Activated CD4-positive, alpha-beta memory T cell treated with anti-CD3 and anti-CD28 coated beads for 36 hours (primary cell): ENCODE measurements at places on chromosomes 7 and 10. TPM values are rescaled to one million over a fixed set of nuclear protein-coding genes. Genes with fewer than 3 reads are reported as not detected.
A peak's percentile ranks its signal among the peaks of the same experiment; 100 is the strongest.

Gene LRRC72
- not detected for total RNA-seq

Gene TCAF2
- total RNA-seq = 32.7 TPM

Gene UTF1
- total RNA-seq = not detected

Gene HACD1
- total RNA-seq = 3.3 TPM

Gene MNX1
- not detected for total RNA-seq

Gene NFE2L3
- total RNA-seq = 27.3 TPM

Gene FEZF1
- not detected for total RNA-seq

Gene ACTL6B
- not detected for total RNA-seq

Gene PPP1R17
- not detected for total RNA-seq

DNA sequence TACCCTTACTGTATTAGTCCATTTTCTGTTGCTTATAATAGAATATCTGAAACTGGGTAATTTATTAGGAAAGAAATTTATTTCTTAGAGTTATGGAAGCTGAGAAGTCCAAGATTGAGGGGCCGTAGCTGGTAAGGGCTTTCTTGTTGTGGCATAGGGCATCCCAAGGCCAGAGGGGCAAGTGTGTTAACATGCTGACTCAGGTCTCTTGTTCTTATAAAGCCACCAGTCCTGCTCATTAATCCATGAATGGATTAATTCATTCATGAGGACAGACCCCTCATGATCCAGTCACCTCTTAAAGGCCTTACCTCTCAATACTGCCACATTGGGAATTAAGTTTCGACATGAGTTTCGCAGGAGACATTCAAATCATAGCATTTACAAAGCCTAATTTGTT, 2.4 kb downstream of the ARMC10 start:
- H3K36me3 ChIP-seq = peaks cover 4% of the 10 kb centered on the region
- H3K4me1 ChIP-seq = peaks cover 42% of the 10 kb centered on the region
- no peak for DNase-seq
- H3K4me3 ChIP-seq = no peak overlapping the region
- H3K27ac ChIP-seq = no peak overlapping the region

- no peak overlapping the region for H3K27ac ChIP-seq
- DNase-seq = no peak
- no peak overlapping the region for H3K4me3 ChIP-seq
- H3K36me3 ChIP-seq = peaks cover 51% of the 10 kb centered on the region
- H3K27me3 ChIP-seq = no peaks in the 10 kb centered on the region
Observed at GRCh38 chr7:149552799-149553198, 55.2 kb upstream of the ZNF746 start.

DNA sequence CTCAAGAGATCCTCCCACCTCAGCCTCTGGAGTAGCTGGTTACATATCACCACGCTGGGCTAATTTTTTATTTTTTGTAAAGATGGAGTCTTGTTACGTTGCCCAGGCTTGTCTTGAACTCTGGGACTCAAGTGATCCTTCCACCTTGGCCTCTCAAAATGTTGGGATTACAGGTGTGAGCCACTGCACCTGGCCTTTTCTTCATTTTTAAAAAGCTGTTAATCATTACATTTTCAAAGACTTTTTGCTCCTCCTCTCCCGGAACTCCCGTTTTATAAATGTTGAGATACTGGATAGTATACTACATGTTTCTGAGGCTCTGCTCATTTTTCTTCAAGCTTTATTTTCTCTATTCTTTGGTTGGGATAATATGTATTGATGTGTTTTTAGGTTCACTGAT, 16.4 kb downstream of the AOAH start:
- H3K27me3 ChIP-seq = peaks cover 3% of the 10 kb centered on the region
- peaks cover 16% of the 10 kb centered on the region for H3K36me3 ChIP-seq
- peak overlapping the region; percentile 69 for H3K27ac ChIP-seq
- no peak overlapping the region for H3K4me3 ChIP-seq
- DNase-seq = no peak
- peaks cover 27% of the 10 kb centered on the region for H3K4me1 ChIP-seq

- no peak overlapping the region for H3K27ac ChIP-seq
- DNase-seq = no peak
- H3K27me3 ChIP-seq = no peaks in the 10 kb centered on the region
- H3K4me1 ChIP-seq = peaks cover 8% of the 10 kb centered on the region
- peaks cover 6% of the 10 kb centered on the region for H3K36me3 ChIP-seq
Observed at GRCh38 chr7:110929480-110930249, 161.3 kb upstream of the LRRN3 start.

DNA sequence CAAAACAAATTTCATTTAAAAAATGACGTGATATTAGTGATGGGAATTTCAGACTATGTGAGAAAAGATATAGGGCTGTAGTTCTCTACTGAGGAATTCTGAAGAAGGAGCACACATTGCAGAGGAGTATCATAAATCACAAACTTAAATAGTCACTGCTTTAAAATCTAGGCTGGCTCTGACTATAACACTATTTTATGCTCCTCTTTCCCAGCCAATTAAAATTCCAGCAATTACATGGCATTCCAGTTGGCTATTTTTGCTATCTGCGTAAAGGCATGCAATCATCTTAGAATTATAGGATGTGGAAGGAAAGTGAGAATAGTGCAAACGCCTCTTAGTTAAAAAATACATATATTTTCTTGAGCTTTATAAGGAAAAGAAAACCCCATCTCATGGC, 123.1 kb downstream of the GNAI1 start:
- H3K4me3 ChIP-seq = no peak overlapping the region
- DNase-seq = no peak
- H3K27ac ChIP-seq = no peak overlapping the region
- H3K27me3 ChIP-seq = no peaks in the 10 kb centered on the region
- no peaks in the 10 kb centered on the region for H3K36me3 ChIP-seq
- no peaks in the 10 kb centered on the region for H3K4me1 ChIP-seq

DNA sequence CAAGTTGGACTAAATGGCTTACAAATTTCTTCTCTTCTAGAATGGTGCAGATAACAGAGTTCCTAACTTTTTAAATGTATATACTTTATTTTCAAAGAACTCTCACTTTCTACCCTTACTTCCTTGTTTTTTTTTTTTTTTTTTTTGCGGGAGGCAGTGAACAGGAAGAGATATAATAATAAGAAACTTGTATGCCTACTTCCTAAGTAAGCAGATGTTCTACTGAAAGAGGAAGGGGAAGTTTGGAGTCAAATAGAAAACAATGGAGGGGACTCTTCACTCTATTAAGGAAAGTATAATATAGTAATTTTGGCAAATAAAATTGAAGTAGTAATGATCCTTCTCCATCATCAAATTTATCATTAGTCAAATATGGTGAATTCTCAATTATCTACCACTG, 754.0 kb downstream of the KCNMA1 start:
- no peaks in the 10 kb centered on the region for H3K4me1 ChIP-seq
- no peak overlapping the region for H3K27ac ChIP-seq
- H3K4me3 ChIP-seq = no peak overlapping the region

DNA sequence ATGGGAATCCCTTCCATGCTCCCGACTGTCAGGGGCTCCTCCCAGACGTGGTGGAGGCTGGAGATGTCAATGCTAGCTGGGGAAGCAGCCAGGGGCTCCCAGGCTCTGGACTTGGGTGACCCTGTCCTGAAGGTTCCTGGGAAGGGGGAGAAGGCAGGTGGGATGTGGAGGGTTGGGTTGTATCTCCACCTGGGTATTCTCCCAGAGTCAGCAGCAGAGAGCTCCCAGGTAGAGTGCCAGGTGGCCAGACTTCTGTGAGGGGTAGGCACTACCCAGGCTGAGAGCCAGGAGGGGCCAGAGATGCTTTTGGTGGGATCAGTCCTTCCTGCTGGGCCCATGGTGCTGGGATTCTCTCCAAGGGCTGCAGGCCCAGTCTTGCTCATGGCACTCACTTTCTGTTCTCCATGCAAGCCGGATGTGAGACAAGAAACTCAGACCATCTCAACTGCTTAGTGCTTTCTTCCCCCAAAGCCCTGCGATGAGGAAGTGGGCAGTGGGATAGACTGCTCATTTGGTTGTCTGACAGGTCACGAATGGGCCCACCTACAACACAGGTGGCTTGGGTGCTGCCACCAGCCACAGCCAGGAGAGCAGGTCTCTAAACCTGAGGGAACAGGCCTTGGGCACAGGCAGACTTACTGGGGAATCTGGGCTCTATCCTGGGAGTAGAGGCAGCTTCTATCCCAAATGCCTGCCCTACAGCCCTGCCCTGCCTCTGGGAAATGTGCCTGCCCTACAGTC, 52.5 kb upstream of the CAMK2B start:
- no peaks in the 10 kb centered on the region for H3K36me3 ChIP-seq
- H3K4me1 ChIP-seq = no peaks in the 10 kb centered on the region
- H3K27me3 ChIP-seq = no peaks in the 10 kb centered on the region
- no peak overlapping the region for H3K4me3 ChIP-seq
- no peak overlapping the region for H3K27ac ChIP-seq
- DNase-seq = no peak

GRCh38 chr7:39304668-39305405, 261.4 kb upstream of the YAE1 start:
- H3K27me3 ChIP-seq = no peaks in the 10 kb centered on the region
- H3K4me3 ChIP-seq = no peak overlapping the region
- no peak overlapping the region for H3K27ac ChIP-seq
- DNase-seq = no peak

- no peak for DNase-seq
- no peaks in the 10 kb centered on the region for H3K4me1 ChIP-seq
- H3K36me3 ChIP-seq = no peaks in the 10 kb centered on the region
Observed at GRCh38 chr7:47249361-47249760, 332.6 kb downstream of the TNS3 start.

GRCh38 chr7:83546586-83546985, 102.4 kb downstream of the SEMA3E start:
- no peaks in the 10 kb centered on the region for H3K4me1 ChIP-seq
- H3K36me3 ChIP-seq = no peaks in the 10 kb centered on the region
- DNase-seq = no peak
- no peak overlapping the region for H3K27ac ChIP-seq
- no peak overlapping the region for H3K4me3 ChIP-seq
- H3K27me3 ChIP-seq = no peaks in the 10 kb centered on the region

- no peak overlapping the region for H3K4me3 ChIP-seq
- H3K27ac ChIP-seq = no peak overlapping the region
Observed at GRCh38 chr10:104903433-104903832, 262.3 kb downstream of the SORCS3 start.

- no peaks in the 10 kb centered on the region for H3K4me1 ChIP-seq
- no peak overlapping the region for H3K4me3 ChIP-seq
- no peak overlapping the region for H3K27ac ChIP-seq
- no peak for DNase-seq
- H3K27me3 ChIP-seq = peaks cover 1% of the 10 kb centered on the region
Observed at GRCh38 chr10:34397324-34397723, 417.8 kb downstream of the PARD3 start.

GRCh38 chr10:129745186-129745750, 218.8 kb downstream of the EBF3 start:
- no peak for DNase-seq
- peaks cover 48% of the 10 kb centered on the region for H3K36me3 ChIP-seq
- no peak overlapping the region for H3K27ac ChIP-seq
- no peaks in the 10 kb centered on the region for H3K27me3 ChIP-seq
- H3K4me3 ChIP-seq = no peak overlapping the region

DNA sequence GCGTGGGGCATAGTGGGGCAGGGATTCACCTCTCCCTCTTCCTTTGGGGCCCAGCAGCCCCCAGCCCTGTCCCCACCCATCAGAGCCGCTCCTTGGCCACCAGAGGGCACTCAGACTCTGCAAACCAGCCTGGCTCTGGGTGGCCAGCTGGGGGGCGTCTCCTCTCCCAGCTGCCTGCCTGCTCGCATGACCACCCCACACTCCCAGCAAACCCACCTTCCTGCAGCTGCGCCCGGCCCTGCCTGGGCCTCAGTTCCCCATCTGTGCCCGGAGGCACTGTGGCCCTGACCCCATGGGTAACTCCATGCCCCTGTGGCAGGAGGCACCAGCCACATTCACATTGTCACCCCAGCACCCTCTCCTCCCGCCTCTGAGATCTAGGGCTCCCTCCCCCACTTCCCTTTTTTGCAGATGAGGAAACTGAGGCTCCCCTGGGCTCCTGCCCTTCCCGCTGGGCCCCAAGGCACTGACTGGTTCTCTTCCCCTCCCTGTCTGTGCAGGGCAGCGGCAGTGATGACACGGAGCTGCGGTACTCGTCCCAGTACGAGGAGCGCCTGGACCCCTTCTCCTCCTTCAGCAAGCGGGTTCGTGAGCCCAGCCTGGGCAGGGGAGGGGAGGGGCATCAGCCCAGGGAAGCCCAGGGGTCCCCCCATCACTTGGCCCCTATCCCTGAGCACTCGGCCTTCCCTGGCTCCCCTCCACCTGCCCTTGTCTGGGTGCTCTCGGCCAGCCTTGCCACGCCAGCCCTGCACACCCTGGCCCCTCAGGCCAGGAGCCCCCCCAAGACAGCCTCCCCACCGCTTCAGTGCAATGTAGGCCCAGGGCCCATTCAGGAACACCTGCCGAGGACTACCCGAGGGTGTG, 6.9 kb upstream of the SH2B2 start:
- H3K27me3 ChIP-seq = peaks cover under 1% of the 10 kb centered on the region
- no peaks in the 10 kb centered on the region for H3K36me3 ChIP-seq
- H3K4me1 ChIP-seq = peaks cover 10% of the 10 kb centered on the region
- DNase-seq = peak; percentile 72
- no peak overlapping the region for H3K27ac ChIP-seq
- H3K4me3 ChIP-seq = no peak overlapping the region

DNA sequence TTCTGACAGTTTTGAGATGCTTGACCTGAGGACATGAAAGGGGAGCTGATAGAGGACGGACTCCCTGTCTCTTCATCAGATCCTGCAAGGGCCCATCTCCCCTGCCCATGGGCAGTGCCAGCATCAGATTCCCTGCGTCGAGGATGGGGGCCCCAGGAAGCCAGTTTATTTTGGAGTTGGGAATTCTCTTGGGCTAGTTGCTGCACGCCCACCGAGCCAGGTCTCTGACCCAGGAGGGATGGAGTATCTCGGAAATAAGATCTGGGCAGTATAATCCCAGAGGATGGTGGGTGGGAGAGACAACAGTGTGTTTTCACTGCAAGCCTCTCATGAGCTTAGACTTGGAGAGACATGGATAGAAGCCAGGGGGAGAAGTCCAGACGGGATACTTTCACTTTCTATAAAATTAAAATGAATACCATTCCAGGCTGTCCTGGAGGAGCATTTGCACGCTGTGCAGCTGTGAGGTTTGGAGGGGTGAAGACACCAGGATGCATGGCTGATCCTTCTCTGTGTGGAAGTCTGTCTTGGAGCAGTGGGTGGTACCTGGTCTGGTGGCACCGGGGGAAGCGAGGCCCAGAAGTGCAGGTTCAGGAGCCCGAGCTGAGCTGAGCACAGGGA, 25.8 kb downstream of the DOCK1 start:
- no peaks in the 10 kb centered on the region for H3K4me1 ChIP-seq
- H3K27ac ChIP-seq = no peak overlapping the region
- no peak for DNase-seq
- H3K4me3 ChIP-seq = no peak overlapping the region
- H3K36me3 ChIP-seq = no peaks in the 10 kb centered on the region

- H3K27me3 ChIP-seq = no peaks in the 10 kb centered on the region
- peak overlapping the region; percentile 35 for H3K4me3 ChIP-seq
- no peaks in the 10 kb centered on the region for H3K36me3 ChIP-seq
- H3K27ac ChIP-seq = peak overlapping the region; percentile 57
- DNase-seq = peak; percentile 41
Observed at GRCh38 chr7:142581341-142581740, 167.9 kb upstream of the PRSS1 start.

GRCh38 chr10:95208702-95209391, 14.8 kb downstream of the ACSM6 start:
- H3K27me3 ChIP-seq = peaks cover 8% of the 10 kb centered on the region
- no peak overlapping the region for H3K4me3 ChIP-seq
- H3K4me1 ChIP-seq = no peaks in the 10 kb centered on the region
- no peak overlapping the region for H3K27ac ChIP-seq
- DNase-seq = no peak
- no peaks in the 10 kb centered on the region for H3K36me3 ChIP-seq

- peaks cover 43% of the 10 kb centered on the region for H3K4me1 ChIP-seq
- no peaks in the 10 kb centered on the region for H3K27me3 ChIP-seq
- H3K27ac ChIP-seq = no peak overlapping the region
- H3K36me3 ChIP-seq = no peaks in the 10 kb centered on the region
- no peak overlapping the region for H3K4me3 ChIP-seq
- DNase-seq = no peak
Observed at GRCh38 chr10:61895898-61896600, 5.5 kb upstream of the ARID5B start.
